Suprapubic skin (tissue), 4 donors: ENCODE measurements at places on chromosomes 2 and 18. TPM values are rescaled to one million over a fixed set of nuclear protein-coding genes. Genes with fewer than 3 reads are reported as not detected.

DNA sequence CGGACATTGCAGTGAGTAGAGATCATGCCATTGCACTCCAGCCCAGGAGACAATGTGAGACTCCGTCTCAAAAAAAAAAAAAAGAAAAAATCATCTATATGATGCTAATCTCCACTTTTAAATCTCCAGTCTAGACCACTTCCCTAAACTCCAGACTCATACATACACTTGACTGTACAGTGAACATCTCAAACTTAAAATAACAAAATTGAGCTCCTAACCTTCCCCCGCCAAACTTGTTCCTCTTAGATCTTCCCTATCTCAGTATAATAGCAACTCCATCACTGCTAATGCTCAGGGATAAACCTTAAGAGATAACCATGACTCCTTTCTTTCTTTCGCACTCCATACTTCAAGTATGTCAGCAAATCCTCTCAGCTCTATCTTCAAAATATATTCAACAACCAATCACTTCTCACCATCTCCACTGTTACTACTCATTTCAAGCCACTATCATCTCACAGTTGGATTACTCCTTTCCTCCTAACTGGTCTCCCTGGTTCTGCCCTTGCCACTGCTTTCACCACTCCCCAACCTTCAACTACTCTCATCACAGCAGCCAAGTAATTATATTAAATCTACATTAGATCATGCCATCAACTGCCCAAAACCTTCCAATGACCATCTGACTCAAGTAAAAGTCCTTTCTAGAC lies 12.0 kb downstream of the MEMO1 start:
- no peak for DNase-seq

DNA sequence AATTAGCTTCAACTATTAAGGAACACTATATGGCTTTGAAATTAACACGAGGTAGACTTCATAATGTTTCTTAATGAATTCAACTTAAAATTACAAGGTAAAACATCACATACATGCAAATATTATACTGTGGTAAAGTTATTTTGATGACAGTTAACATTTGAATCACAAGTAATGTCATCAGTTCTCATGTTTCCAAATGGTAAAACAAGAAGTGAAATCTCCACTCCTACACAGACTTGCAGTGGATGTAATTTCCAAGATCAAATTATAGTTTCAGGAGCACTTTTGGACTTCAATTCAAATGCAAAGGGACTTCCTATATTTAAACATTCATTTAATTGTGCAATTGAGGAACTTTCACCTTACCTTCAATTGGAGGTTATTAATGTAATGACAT lies 39.1 kb downstream of the C18orf54 start:
- no peak for DNase-seq

- no peak for DNase-seq
Observed at GRCh38 chr2:144383571-144384100, 136.3 kb downstream of the ZEB2 start.

- no peak for DNase-seq
Observed at GRCh38 chr2:70181363-70181956, 9.4 kb downstream of the C2orf42 start.

DNA sequence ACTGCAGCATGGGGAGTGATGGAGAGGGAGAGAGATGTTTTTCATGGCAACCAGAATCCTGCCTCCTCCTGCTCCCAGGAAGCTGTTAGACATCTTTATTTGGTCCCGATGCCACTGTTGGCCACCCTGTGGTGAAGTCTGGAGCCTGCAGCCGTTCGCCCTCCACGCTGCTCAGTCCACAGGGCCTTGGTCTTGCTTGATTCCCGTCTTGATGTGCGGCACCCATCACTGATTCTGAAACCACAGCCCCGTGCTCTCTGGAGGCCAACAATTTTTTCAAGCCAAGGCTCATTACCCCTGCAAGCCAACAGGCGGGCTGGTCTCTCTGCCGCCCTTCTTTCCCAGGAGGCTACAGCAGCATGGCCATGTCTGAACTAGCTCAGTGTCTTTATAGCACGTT lies 24.5 kb downstream of the SIGLEC15 start:
- no peak for DNase-seq

DNA sequence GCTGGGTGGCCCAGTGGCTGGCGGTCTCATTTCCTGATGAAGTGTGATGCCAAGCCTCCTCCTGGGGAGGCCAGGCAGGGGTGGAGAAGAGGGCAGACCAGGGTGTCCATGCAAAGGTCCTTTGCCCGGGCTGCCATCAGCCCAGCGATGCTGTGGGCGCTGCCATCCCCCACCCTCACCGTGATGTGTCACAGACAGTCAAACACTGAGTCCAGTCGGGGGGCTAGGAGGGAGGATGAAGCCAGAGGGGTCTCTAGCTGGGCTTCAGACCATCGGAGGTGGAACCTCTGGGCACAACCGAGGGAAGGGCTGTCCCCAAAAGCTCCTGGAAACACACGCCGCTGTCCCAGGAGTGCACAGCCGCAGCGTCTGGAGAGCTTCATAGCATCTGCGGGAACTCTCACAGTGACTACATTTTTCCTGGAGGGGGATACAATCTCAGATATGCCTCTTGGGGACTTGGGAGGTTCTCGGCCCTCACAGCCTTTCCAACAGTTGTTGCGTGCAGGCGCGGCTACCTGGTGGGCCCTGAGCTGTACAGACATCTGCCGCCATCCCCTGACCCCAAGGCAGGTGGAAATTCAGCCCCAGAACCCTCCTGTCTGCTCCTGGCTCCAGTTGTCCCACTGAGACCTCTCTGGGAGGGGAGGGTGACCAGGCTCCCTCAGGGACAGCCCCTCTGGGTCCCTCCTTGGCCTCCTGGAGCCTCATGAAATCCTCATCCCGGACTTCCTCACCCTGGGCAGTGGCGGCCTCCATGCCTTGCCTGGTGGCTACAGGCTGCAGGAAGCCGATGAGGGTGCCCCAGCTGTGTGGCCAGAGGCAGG lies 26.5 kb upstream of the OTOS start:
- no peak for DNase-seq

DNA sequence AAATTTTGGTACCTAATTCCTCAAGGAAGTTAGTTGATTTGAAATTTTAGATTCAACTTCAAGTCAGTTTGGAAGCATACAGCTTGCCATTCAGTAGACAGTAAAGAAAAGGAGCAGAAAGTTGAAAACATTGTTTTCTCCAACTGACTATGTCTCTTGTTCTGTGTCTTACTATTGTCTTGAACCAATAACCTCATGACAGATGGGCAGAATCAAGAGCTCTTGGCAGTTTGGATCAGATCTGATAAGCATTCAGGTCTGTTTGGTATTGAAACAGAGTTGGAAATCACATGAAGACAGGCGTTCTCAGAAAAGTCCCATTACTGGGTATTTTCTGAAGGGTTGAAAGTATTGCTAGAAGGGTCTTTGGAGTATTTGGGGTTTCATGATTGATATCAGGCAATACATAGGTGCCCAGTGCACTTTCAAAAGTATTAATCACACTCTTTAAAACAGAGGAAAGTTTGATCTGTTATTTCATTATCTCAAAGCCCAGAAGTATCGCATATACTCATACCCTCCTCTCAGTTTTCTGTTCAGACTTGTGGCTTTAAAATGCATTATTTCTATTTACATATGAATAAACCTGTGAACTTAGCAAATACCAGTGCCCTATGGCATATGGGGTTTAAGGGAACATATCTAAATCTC lies 428.4 kb upstream of the ZEB2 start:
- DNase-seq = no peak

The UGT1A7 gene
- 1.5 TPM for total RNA-seq

The SIX3 gene
- total RNA-seq = 0.38 TPM

The EFHD1 gene
- 18.4 TPM for total RNA-seq

The TGFA gene
- 38.0 TPM for total RNA-seq

DNA sequence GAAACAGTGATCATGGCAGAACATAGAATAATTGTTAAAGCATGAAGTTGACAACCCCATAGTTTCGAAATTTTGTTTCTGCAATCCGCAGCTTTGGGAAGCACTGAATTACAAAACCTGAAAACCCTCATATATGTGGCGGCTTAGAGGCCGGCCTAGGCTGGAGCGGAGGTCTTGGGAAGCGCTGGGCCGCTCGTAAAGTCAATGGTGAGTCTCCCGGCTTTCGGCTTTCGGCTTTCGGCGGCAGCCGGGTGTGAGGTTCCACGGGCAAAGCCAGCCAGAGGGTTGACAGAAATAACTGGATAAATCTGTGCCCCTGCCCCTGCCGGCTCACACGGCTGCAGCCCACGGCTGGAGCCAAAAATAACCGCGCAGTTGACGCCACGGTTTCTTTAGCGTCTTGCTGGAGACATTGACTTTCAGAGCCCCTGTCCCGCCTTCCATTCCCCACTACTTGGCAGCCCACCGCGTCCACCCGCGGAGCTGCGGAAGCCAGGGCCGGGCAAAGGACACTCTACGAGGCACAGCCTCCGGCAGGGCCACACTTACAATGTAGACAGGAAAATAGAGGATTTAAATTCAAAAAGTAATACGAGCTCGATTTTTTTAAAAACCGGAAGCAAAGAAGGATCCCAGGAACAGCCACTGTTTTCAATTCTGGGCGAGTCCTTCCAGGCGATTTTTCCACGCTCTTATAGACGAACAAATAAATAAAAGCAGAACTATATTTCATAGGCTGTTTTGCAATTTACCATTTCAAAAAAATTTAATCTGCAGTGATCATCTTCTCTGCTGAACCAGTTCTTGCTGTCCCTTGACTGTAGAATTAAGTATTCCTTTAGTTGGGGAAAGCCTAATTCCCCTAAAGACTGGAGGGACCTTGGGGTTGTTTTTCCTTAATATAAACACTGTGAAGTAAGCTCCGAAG lies 28.3 kb upstream of the ATP6V1B1 start:
- DNase-seq = no peak

- no peak for DNase-seq
Observed at GRCh38 chr2:12844511-12844910, 127.8 kb downstream of the TRIB2 start.

The PLGLB1 gene
- 20.7 TPM for total RNA-seq

DNA sequence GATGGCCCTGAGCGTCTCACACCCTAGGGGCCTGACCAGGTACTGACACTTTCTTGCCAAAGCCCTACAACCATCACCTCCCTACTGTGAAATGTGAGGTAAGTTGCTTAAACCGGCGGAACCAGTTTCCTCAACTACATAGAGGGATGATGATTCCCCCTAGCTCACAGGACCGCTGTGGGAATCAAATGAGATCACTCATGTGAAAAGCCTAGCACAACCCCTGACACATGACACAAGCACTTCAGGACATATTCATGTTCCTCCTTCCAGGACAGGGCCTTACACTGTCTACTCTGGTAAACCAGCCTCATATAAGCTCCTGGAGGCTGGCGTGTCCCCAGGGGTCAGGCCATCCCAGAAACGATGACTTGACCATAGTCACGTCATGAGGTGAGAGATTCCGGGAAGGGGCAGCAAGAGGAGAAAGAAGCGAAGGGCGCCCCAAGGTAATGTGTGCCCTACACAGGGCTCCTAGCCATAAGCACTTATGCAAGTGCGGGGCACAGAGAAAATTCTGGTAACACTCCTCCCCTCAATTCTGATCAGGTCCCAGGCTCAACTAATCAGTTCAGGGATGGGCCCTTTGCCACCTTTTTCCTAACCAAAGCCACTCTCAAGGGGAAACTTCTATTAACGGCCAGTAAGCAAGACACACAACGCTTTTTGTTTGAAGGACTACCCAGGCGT lies 49.5 kb downstream of the C2orf42 start:
- no peak for DNase-seq

DNA sequence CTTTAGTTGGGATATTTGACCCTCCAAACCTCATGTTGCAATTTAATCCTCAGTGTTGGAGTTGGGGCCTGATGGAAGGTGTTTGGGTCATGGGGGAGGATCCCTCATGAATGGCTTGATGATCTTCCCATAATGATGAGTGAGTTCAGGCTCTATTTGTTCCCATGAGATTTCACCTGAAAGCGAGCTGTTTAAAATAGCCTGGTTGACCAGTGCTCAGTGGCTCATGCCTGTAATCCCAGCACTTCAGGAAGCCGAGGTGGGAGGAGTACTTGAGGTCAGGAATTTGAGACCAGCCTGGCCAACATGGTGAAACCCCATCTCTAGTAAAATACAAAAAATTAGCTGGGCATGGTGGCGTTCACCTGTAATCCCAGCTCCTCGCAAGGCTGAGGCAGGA lies 14.9 kb upstream of the PSME4 start:
- DNase-seq = no peak

- no peak for DNase-seq
Observed at GRCh38 chr2:165575044-165575615, 105.6 kb downstream of the CSRNP3 start.

DNA sequence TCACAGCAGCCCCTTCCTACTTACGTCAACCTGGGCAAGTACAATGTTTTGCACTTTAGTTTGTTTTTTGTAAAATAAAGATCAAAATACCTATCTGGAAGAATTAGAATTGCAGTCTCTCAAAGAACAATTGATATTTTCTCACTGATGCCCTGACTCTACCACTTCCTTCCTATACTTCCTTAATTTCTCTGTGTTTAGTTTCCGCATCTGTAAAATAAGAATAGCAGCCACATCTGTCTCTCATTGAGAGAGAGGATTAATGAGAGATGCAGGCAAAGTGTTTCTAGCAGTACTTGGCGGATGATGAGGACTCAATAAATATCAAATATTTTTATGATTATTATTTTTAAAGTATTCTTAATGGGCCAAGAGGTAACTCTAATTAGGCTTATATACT lies 122.6 kb upstream of the PIEZO2 start:
- DNase-seq = no peak

The AQP12A gene
- not detected for total RNA-seq

DNA sequence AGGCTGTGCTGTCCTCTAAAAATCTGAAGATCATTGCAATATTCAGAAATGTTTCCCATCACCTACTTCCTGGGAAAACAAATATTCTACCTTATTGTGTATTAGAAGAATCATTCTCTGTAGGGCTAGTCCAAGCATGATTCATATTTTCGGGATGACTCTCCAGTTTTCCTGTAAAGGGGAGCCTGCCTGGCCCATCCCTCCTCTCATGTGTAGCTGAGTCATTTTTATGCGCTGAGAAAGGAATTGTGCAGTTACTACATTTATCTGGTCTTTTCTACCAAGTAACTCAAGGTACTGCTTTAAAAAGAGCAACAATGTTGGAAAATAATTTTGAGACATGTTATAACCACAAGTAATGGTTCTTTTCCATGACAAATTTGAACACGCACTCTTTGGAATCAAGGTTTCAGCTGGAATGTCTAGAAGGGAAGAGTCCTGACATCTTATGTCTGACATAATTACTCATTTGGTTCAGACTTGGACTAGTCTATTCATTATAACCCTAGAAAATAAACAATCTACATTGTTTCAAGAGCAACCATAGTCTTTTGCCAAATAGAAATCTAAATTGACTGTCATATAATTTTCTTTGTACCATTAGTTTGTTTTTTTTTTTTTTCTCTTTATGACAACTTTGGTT lies 6.6 kb downstream of the DSG3 start:
- DNase-seq = no peak

The REG1B gene
- not detected for total RNA-seq

GRCh38 chr2:224263571-224264043 lies 138.3 kb downstream of the FAM124B start:
- DNase-seq = no peak

- DNase-seq = no peak
Observed at GRCh38 chr2:234579231-234579962, 82.5 kb upstream of the ARL4C start.

- DNase-seq = no peak
Observed at GRCh38 chr2:63654959-63655358, 66.2 kb downstream of the MDH1 start.

The MYL12B gene
- 333 TPM for total RNA-seq
